Activated CD4-positive, CD25-positive, alpha-beta regulatory T cell (primary cell): ENCODE measurements at places on chromosomes 5 and 9.

GRCh38 chr5:61069150-61069549 is 93.1 kb downstream of the SMIM15 start:
- DNase-seq = no peak

DNA sequence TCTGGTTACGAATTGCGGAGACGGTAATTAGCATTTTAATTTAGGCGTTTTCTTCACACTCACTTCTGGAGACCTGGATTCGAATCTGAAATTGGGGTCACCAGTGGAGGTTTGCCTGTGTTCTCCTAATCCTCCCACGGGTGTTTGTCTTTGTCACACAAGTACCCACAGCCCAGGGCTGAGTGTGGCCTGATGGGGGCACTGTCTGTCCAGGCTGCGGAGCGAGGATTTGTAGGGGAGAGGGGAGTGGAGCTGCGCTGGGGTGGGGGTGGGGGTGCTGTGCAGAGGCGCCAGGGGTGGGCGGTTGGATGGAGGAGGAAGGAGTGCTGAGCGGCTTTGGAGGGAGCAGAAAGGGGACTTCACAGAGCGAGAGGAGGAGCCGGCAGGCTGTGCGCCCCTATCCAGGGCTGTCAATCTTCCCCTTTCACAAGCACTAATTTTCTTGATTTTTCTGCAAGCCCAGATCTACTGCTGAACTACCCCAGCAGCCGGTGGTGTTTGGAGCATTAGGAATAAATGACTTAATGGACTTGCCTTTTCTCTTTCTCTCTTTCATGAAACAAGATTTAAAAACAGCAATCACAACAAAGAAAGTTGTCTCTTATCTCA is 53.1 kb downstream of the TSPAN17 start:
- DNase-seq = no peak

DNA sequence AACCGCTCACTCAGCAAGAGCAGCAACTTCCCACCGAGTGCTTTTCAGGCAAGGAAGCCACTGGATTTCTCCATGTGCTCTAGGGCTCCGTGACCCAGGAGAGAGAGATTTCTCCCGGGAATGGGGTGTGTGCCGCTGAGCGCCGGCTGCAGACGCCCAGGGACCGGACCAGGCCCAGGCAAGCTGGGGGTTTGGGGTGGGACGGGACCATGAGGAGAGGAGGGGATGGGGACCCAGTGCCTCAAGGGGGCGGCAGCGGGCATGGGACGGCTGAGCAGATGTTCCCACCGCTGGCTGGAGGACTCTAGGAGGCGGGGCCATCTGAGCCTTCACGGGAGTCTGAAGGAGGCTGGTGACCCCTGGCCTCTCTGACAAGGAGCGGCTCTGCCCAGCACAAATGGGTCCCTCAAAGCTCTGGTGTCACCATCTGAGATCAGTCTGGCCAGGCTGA is 8.5 kb downstream of the LCN9 start:
- no peak for DNase-seq

DNA sequence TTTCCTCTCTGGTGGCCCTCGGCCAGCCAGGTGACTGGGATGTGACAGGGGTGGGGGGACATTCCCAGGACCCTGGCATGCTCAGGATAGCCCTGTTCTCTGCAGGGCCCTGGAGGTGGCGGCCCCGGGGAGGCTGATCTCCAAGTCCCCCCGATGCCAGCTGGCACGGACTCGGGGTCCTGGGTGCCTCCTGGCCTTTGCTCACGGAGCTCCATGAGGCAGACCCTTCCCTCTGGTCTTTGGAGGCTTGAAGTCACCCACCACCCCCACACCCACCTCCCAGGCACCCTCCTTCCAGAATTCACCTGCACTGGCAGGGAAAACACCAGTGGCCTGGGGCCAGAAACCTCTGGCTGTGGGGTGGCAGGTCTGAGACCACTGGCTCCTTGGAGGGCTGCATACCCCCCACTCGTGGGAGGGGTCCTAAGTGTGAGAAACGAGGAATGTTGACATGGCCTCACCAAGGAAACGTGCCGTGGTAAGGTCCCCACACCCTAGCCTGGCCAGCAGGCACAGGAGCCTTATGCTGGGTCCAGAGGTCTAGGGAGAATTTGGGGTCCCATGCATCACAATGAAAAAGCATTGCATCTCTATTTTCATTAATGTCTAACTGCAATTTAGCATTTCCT is 130.8 kb upstream of the FAM120A start:
- DNase-seq = no peak

DNA sequence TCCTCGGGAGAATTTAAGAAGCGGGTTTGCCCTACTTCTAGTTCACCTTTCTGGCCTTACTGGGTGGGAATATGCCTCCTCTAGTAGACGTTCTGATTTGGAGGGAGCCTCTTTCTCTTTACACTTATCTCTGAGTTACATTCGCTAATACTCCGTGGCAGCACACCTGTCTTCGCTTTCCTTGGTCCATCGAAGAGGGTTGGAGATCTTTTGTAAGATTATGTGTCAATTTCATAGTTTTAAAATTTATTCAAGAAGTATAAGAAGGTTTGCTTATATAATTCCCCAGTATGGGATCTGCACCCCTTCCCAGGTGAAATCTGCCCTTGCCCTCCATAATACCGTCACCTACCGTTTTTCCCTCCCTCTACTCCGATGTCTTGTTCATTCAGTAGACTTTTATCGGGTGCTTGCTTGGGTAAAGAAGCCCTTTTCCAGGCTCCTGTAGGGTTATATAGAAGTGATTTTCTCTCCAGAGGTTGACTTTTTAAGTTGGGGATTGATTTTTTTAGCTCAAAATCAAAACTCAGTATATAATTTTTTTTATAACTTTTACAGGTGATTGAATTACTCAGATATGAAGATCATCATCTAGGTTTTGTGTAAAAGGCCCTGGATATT is 1.1 kb downstream of the GPBP1 start:
- DNase-seq = no peak
